ENCODE measurements at places on chromosomes 4 and X.
A peak's percentile ranks its signal among the peaks of the same experiment; 100 is the strongest.

DNA sequence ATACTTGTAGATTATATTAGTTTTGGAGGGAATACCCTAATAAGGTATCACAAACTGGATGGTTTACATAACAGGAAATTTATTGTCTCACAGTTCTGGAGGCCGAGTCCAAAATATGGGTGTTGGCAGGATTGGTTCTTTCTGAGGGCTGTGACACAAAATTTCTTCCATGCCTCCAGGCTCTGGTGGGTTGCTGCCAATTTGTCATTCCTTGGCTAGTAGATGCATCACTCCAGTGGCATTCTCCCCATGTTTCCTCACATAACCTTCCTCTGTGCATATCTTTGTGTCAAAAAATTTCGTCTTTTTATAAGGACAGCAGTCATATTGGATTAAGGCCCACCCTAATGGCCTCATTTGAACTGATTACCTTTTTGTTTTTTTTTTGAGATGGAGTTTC is 49.3 kb downstream of the APELA start:
- no peaks in the 10 kb centered on the region for H3K36me3 ChIP-seq
- H3K4me3 ChIP-seq: no peak overlapping the region
- H3K4me1 ChIP-seq: no peaks in the 10 kb centered on the region
- H3K27me3 ChIP-seq: no peaks in the 10 kb centered on the region
- DNase-seq: no peak

DNA sequence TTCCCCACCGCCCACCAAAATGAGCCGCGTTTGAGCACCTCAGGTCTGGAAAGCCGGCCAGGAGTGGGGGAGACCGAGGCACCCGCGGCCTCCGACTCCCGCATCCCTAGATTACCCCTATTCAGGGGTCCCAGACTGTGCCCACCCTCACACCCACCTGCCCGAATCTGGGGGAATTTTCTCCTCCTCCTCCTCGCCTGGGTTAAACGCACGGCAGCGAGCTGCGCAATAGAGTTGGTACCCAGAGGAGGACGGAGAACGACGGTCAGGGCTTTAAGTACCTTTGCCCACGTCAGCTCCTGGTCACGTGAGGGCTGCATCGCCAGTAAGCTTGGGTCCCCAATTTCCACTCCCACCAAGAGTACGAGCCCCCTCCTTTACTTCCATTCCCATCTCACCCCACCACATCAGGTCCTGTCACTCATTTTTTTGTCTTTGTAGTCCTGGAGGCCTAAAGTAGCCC is at the start of gene ARMCX2:
Gene ARMCX2, minus strand, starts transcription at position 250 of the 463 bp plus-strand sequence. CDS start 2,262 bp downstream, outside the sequence.
- no peaks in the 10 kb centered on the region for H3K27me3 ChIP-seq
- H3K27ac ChIP-seq: no peak within 1 kb of the TSS
- peaks cover 14% of the 10 kb centered on the region for H3K4me1 ChIP-seq
- H3K4me3 ChIP-seq: peak within 1 kb of the TSS; percentile 67
- peak; percentile 23 for DNase-seq
- H3K36me3 ChIP-seq: no peaks in the 10 kb centered on the region

GRCh38 chrX:51461053-51462044 is 35.0 kb downstream of the NUDT11 start:
- no peak overlapping the region for H3K27ac ChIP-seq
- H3K36me3 ChIP-seq: no peaks in the 10 kb centered on the region
- DNase-seq: peak; percentile 67

- H3K4me3 ChIP-seq: no peak overlapping the region
- H3K27me3 ChIP-seq: no peaks in the 10 kb centered on the region
- H3K27ac ChIP-seq: no peak overlapping the region
- H3K4me1 ChIP-seq: no peaks in the 10 kb centered on the region
These were observed 26.3 kb upstream of the PPP2R2C start for GRCh38 chr4:6498511-6499237.

DNA sequence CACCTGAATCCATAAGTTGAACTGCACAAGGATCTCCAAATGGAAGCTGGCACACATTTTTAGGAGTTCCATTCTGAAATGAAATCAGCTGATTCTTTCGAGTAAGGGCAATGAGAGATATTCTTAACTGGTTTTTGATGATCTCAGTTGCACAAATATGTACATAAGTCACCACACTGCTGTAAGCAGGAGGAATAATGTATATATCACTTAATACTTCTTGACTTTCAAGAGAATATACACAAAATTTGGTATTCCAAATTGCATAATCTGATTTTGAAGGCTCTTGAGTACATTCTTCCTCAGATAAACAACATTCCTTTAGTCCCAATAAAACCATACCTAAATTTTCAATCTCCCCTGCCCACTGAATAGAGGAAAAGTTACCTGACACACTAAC is 8.2 kb downstream of the FANCB start:
- no peaks in the 10 kb centered on the region for H3K4me1 ChIP-seq
- H3K27ac ChIP-seq: no peak overlapping the region
- H3K4me3 ChIP-seq: no peak overlapping the region
- H3K27me3 ChIP-seq: no peaks in the 10 kb centered on the region
- H3K36me3 ChIP-seq: no peaks in the 10 kb centered on the region

GRCh38 chrX:153580700-153581386 is 18.1 kb downstream of the CCNQ start:
- H3K27ac ChIP-seq: no peak overlapping the region
- H3K4me1 ChIP-seq: peaks cover 4% of the 10 kb centered on the region
- DNase-seq: peak; percentile 44
- H3K27me3 ChIP-seq: no peaks in the 10 kb centered on the region
- H3K36me3 ChIP-seq: no peaks in the 10 kb centered on the region
- no peak overlapping the region for H3K4me3 ChIP-seq

All from natural killer cell (primary cell).